NCI-H1436 treated with DMSO at 0.1 percent for 48 hours (cell line): ENCODE measurements at places on chromosomes 2 and 18.

DNA sequence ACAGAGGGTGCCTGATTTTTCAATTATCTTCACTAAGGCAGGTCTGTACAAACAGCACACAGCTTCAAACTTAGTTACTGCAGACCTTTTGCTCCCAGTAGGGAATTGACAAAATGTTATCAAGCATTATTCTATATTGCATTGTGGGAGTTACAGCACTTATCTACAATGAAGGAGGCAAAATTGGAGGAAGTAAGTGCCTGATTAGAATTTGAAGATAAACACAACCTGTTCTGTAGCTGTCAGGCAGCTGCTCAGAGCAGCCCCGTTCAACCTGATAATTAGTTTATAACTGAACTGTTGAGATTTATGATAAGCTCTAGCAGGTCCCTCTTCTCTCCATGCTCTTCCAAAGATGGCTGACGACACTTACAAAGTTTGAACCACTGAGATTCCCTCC is 364.4 kb upstream of the CYRIA start:
- peak; percentile 96 for DNase-seq

DNA sequence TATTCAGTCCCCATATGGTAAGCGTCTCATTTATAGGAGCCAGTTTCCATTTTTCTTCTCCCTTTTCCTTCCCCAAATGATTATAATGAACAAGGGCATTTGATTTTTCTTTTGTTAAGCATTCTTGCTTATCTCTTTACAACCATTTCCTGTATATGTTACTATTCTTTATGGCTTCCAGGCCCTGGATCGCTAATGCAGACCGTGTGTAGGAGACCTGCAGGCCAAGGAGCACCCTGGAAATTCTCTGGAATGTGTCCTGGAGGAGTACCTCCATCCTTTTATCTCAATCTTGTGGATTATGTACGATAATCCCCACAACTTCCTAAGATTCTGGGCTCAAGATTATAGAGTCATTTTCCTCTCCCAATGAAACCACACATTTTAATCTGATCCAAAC is 439.6 kb upstream of the MMADHC start:
- DNase-seq = no peak

- no peak for DNase-seq
Measured at GRCh38 chr2:36335597-36335996, 20.0 kb upstream of the CRIM1 start.

GRCh38 chr18:48022021-48022420 is 91.6 kb upstream of the SMAD2 start:
- DNase-seq = no peak

DNA sequence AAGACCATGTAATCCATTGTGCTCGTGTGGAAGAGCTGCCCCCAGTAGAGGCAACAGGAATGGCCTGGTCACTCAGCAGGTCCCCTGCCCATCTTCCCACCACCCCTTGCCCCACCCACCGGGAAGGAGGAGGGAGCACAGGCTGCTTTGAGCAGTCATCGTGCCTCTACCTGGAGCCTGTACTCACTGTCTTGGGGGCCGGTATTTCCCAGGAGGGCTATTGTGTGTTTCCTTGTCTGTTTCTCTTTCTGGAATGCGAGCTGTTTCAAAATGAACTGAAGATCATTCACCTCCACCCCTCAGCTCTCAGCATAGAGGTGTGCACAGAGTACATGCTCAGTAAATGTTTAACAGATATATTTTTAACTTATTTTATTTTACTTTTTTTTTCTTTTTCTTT is 7.7 kb upstream of the AMMECR1L start:
- no peak for DNase-seq

DNA sequence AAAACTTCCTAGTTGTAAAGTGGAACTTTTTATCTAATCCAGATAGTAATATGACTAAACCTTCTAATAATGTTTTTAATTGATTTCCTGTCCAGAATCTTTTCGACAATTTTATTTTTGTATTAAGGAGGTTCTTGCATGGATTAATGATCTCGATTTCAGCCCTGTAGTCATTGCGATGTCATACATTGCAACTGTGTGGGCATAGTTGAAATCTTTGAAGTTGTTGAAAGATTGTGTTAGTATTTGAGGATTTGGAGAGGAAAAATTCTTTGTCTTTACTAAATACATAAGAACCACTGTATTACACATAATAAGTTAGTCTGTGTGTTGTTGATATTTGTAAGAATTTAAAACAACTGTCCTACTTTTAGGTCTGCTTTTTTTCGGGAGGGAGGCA is 31.1 kb downstream of the ACSL3 start:
- no peak for DNase-seq
